ENCODE measurements at places on chromosomes 2 and 18.

- DNase-seq, result peak; percentile 96
Measured at GRCh38 chr2:234823877-234824376, 127.9 kb upstream of the SH3BP4 start.

DNA sequence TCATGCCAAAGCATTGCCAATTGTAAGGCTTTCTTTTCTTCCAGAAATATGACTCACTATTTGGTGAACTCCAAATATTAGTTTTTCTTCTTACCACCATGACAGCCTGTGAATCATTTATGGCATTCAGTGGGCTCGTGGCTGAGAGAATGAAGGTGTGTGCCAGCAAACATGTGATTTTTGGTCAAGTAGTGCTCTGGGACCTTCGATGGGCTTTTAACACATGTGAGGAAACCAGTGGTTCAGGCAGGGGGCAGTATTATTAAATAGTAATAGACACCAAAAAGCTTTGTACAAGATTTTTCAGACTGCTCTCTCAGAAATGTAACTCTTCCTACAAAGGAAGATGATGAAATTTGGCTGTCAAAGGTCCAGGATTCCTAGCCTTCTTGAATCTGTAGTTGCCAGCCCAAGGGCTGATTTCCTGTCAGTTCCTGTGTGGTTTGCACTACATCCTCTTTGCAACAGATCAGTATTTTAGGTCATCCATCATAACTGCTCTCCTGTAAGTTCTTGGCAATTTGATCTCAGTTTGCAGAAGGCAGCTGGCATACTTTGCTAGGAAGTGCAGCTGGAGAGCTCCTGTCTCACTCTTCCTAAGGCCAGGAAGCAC lies 64.3 kb downstream of the BABAM2 start:
- peak; percentile 90 for DNase-seq

DNA sequence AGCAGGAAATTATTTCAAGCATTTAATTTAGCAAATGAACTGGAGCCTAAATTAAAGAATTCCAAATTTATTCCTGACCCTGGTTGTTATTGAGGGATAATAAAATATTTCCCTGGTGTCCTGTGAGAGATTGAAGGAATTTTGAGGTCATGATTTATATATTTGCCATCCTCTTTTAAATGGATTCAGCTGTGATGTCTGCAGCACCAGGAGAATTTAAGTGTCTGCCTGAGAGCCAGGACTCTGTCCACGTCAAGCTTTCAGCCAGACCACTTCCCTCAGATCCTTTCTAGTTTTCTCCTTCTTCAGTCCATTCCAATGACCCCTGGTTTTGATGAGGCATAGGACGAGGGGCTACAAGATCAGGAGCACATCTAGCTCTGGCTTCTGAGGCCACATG lies 59.9 kb downstream of the INO80C start:
- DNase-seq, result no peak

- no peak for DNase-seq
Measured at GRCh38 chr2:60472041-60472440, 81.4 kb downstream of the BCL11A start.
